ENCODE measurements at places on chromosomes 11 and 22.

GRCh38 chr22:42412744-42413333, 19.4 kb downstream of the NFAM1 start:
- DNase-seq = no peak

- DNase-seq = no peak
Observed at GRCh38 chr22:23061471-23062280, 8.6 kb upstream of the GNAZ start.

DNA sequence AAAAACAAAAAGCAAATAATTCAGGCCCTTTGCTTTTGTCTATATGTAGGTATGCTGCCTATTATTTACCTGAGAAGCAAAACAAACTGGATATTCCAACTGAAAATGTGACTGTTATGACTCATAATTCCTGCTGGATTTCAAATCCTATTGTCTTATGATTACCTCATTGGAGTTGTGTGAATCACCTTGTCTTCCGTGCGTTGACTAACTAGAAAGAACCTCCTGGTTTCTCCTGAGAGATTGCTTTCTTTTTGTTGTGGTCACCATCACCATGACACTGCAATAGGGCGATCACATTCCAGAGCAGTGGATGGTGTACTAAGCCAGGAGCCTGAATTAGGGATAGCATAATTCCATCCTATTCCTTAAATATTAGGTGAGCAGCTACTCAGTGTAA, 23.0 kb upstream of the EXPH5 start:
- DNase-seq = no peak

DNA sequence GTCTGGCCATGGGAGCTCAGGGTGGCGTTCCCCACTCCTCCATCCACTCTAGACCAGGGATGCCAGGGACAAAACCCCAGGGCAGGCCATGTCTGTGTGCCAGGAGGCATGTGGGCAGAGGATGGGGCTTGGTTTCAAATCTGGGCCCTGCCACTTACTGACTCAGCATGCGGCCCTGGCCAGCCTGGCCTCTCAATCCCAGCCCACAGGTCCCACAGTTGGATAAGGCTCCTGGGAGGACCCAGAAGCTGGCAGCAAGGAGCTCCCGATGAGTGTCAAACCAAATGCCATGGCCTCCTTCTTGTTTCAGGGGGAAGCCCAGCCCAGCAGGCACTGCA, 1290.4 kb downstream of the BRD1 start:
- DNase-seq = no peak

GRCh38 chr11:129932381-129933067, 37.1 kb upstream of the NFRKB start:
- no peak for DNase-seq

DNA sequence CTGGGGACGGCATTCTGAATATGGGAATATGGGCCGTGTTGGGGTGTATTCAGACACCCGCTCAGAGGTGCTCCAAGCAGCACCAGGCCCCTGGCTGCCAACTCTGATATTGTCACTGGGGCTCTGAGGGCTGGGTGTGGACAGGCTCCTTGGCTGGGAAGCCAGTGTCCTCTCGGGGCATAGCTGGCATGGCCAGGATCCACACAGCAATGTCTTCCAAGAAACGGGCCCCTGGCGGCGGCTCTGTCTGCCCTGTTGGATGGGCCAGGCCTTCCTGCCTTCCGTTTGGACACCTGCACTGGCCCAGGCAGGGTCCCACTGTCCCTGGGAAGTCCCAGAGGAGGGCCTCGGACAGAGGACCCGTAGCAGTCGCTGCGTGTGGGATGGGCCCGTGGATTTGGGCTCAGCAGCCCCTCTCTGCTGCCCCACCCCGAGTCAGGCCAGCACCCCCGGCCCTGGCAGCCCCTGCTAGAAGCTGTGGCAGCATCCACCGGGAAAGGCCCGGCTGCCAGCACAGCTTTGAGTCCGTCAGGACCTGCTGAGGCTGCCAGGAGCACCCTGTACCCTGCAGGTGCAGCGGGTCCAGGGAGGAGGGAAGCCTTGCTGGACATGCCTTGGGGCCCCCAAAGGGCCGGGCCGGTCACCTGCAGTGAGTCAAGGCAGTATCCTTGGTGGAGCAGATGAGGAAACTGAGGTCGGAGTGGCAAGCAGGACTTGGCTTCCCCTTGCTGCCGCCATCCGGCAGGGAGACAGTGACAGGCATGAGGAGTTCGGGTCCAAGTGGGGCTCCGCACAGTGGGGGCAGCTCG, 4.1 kb downstream of the PANX2 start:
- no peak for DNase-seq

- no peak for DNase-seq
Observed at GRCh38 chr11:92053216-92053615, 171.4 kb upstream of the FAT3 start.

DNA sequence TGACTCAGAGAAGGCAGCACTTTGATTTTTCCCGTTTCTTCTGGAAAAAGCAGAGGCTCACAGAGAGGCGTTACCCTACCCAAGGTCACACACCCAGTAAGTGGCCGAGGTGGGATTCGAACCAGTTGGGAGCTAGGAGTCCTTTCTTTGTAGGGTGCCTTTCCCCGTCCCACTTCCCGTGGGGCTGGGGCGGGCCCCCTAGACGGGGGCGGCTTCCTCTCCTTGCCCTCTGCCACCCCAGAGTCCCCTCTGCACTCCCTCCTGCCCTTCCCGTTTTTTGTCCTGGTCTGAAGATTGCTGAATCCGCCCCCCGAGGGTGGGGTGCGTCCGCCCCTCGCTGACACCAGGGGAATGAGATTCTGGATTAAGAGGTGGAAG, 747 bp downstream of the TPCN2 start:
- DNase-seq = no peak

- no peak for DNase-seq
Observed at GRCh38 chr11:36006556-36006955, 62.7 kb downstream of the LDLRAD3 start.

GRCh38 chr11:1675536-1676228, 21.3 kb upstream of the KRTAP5-6 start:
- no peak for DNase-seq

- no peak for DNase-seq
Observed at GRCh38 chr11:8808226-8808585, 102.8 kb upstream of the AKIP1 start.

DNA sequence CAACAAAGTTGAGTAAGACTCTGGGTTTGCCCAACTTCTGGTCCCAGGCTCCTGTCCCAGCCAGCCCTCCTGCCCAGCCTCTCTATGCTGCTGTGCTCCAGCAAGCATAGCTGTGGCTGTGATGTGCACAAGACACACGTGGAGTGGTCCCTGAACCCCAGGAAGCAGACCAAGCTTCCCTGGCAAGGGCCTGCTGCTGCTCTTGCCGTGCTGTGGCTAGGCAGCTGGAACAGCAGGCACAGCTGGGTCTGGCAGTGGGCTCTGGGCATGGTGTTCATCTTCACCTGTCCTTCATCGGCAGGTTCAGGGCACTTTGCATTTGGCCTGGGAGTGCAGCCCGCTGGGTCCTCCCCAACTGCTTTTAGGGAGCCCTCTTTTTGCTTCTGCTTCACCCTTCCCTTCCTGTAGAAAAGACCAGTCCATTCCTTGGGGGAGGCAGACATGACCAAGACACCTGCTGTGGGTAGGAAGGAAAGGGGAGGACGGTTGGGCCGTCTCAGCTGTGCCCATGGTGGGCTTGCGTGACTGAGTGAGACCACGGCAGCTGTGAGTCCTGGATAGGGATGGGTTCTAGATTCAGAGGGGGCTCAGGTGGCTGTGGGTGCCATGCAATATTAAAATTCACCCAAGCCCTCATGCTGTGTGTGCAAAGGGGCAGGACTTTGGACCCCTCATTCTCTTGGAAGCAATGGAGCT, 26.1 kb upstream of the ETS1 start:
- DNase-seq = no peak

DNA sequence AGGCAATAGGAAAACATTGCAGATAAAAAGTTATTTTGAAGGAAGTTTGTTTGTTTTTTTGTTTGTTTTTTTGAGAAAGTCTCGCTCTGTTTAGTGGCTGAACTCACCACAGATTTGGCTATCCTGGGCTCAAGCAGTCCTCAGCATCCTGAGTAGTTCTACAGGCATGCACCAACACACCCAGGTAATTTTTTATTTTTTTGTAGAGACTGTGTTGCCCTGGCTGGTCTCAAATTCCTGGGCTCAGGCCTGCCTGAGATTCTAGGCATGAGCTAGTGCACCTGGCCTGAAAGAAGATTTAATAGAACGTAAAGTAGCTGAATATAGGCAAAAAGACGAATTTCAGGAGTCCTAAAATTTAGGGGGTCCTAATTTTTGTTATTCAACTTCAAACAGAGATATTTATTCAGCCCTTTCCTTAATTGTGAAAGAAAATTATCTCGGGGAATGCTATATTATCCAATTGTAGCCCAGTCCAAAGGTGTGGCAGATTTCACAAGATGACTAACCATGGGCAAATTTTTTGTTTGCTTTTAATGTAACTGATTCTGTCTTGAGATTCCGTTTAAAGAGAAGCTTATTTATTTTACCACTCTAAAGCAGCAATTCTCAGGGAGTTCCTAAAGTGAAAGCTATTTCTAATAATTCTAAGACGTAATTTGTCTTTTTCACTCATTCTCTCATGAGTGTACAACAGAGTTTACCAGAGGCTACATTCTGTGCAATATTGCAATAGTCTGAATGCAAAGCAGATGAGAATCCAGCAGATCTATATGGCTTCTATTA, 940 bp downstream of the IL18 start:
- DNase-seq = no peak

GRCh38 chr11:132620423-132620822, 911.9 kb downstream of the OPCML start:
- no peak for DNase-seq

DNA sequence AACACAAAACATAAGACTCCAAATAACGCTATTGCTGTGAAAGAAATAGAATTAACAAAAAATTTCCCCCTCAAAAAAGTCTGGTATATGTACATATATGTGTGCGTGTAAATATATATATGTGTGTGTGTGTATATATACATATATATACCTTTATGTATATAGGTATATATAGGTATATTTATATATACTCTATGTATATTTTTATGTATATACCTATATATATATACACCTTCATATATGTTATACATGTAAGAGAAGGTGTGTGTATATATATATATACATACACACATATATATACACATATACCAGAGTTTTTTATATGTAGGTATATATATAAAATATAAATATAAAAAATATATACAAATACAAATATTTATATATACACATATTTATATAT, 199.2 kb downstream of the RAB38 start:
- DNase-seq = no peak

- DNase-seq = no peak
Observed at GRCh38 chr22:36406721-36407120, 19.0 kb upstream of the MYH9 start.

- DNase-seq = no peak
Observed at GRCh38 chr11:201966-202365, 5.2 kb downstream of the BET1L start.

DNA sequence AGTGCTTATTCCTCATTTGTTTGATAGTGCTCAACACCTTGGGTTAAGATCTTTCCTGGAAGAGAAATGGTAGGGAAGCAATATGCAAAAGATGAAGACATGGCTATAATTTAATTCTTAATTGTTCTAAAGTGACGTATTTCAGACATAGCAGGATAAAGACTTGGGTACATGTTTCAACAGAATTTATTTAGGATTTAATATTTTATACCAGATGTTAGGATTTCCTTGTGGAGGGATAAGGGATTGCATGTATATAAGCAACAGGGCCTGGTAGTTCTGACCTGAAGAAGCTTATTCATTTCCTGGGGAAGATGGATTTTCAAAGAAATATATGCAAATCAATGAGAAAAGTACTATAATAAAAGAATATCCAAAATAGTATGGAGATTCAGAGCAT, 163.8 kb downstream of the FAT3 start:
- no peak for DNase-seq
